Frontal cortex (tissue), 4 donors: ENCODE measurements at places on chromosomes 1 and 21.
A peak's percentile ranks its signal among the peaks of the same experiment; 100 is the strongest.

GRCh38 chr1:63759778-63760177, 14.0 kb upstream of the ROR1 start:
- no peak for DNase-seq

DNA sequence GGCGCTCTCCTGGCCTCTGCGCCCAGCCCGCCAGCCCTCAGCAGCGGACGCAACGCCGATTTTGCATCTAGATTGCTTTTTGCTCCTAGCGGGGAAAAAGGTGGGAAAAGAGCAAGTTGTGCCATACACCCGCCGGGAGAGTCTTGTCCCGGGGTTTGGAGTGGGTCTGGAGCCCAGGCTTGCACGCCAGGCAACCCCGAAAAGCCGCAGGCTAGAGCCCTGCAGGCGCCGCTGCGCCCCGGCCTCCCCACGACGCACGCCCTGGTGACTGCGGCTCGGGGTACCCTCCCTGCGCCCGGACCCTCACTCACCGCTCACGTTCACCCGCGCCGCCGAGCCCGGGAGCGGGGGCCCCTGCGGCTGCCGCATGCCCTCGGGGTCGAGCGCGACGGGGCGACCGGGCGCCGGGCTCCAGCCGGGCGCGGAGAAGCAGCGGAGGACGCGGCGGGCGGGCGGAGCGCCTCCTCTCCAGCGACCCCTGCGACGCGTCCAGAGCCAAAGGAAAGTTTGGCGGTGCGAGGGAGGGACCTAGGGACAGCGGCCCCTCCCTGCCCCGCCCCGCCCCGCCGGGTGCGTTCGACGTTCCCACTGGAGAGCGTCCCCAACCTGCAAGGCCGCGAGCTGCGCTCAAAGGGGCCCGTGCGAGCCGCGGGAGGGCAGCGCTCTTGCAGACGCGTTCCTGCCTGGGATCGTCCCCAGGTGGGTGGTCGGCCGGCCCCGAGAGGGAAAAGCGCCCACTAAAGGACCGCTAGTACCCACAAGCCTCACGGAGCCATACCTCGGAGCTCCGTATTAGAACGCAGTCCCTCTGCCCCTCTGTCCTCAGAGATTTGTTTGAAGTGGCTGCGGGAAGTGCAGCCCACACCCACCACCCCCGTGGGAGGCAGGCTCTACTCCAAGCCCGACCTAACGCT, at the start of gene LPAR3:
Gene LPAR3, minus strand, starts transcription at position 502 of the 914 bp plus-strand sequence. CDS start 27,086 bp downstream, outside the sequence.
- DNase-seq: no peak

DNA sequence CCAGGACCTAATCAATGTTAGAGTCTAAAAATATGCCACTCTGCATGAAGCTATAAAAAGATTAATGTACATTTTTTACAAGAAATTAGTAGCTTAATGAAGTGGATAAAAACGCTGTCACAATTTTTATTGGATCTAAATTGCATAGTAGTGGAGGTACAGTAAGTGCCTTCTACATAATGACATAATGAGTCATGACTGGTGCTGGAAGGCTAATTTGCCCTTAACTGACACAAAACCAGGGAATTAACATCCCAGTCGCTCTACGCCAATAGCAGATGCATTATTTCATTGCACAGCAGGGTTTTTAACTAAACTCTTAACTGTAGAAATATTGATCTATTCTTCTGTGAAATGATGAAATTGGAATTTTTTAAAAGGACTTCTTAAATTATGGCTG, 33.3 kb downstream of the RRAGC start:
- DNase-seq: no peak

DNA sequence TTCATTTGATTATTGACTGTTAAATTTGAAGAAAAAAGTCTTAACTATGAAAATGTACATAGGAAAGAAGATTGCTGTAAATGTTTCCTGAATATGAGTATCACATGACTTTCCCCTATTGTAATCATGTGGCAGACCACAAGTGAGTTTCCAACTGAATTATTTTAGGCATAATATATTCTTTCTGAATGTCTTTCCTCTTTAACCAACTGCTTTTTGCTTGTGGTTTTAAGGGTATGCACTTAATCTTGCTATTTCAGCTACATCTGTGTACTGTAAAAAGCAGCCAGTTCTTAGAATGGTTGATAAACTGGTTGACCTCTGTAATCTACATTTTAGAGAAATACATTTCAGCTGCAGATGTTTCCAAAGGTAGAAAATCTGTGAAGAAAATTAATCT, 400.7 kb downstream of the NEGR1 start:
- no peak for DNase-seq

DNA sequence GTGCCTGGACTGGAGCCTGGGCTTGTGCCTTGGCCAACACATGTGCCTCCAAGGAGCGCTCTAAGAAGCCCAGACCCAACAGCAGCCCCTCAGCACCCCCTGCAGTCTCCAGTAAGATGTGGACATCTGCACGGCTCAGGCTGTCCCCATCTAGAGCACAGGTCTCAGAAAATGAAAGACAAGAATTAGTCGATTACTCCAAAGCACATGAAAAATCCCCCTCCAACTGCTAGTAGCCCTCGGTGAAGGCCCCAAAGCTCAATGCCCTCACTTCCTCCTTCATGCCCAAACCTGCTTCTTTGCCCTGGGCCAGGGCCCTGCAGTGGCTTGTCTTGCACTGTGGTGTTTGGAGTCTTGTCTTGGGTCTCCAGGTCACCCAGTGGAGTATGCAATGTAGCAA, 21.9 kb upstream of the ERO1B start:
- no peak for DNase-seq

DNA sequence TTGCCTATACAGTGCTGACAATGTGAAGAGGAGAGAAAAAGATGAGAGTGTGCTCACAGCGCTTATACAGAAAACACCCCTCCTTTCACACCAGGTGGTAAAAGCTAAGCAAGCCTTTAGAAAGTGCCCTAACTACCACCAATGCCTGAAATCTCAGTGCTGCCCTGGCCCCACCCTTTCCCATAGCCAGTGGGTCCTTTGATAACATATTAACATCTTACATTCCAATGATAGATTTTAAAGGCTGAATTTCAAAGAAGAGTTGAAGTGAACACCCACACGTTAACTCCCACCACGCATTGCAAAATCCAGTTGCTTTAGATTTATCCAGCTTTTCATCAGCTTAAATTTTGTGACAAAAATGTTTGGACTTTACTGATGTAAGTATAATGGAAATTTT, 58.1 kb upstream of the SSX2IP start:
- no peak for DNase-seq

GRCh38 chr1:193952778-193953374, 766.5 kb upstream of the B3GALT2 start:
- DNase-seq: no peak

- no peak for DNase-seq
Measured at GRCh38 chr1:27269276-27269675, 34.8 kb downstream of the WDTC1 start.

DNA sequence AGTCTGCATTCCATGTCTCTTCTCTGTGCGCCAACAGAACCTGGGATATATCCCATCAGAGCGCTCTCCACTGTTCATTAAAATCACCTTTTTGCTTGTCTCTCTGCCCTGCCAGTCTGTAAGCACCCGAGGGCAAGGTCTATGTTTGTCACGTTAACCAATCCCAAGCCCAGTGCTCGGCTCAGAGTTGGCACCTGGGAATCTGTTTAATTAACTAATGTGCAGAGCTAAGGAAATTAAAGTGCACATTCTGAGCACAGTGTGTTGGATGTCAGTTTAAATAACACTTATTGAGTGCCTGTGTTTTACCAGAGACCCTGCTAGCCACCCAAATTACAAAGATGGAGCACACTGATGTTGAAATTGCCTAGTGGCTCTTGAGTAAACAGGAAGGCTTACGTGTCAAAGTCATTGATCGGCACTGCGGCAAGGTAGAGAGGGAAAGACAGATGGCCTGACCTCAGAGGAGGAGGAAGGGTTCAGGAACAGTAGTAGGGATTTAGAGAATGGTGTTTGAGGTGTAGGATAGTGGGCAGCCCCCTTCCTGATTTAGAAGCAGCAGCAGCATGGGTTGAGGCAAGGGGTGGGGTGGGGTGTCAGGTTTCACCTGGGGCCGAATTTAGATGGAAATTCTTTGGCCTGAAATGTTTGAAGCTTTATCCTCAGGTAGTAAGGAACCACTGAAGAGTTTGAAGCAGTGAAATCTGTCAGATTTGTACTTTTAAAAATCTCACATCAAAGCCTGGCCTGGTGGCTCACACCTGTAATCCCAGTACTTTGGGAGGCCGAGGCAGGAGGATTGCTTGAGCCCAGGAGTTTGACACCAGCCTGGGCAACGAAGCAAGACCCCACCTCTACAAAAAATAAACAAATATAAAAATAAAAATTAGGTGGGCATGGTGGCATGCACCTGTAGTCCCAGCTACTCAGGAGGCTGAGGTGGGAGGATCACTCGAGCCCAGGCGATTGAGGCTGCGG, 7.7 kb downstream of the ARMH1 start:
- no peak for DNase-seq

DNA sequence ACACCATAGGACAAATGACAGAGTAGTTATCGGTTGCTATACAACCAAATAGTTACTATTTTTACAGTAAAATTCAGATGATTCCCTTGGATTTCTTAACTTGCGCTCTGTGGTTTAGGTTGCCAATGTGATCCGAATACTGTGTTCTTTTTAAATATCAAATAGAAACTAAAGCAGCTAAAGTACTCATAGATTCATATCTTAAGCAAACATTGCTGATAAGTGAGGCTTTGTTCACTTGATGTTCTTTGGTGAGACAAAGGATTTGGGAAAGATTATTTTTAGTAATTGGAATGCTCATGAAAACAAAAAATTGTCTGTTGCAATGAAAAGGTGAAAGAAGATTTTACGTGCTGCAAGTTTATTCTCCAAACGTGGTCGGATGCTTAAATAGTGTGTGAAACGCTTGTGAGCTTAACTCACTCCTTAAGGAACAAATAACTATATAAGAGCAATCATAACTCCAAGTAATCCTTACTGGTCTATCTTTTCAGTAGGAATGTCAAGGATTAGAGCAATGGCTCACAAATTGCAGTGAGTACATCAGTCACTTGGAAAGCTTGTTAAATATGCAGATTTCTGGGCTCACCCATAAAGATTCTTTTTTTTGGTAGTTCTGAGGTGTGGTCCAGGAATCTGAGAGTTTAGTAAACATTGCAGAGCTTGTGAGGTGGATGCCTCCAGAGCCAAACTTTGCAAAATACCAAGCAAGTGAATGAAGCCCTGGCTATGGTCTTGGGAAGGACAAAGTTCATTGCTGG, 31.8 kb upstream of the PDC start:
- no peak for DNase-seq

GRCh38 chr1:16440470-16441281, at the start of gene NECAP2:
Gene NECAP2 (plus strand): TSS chr1:16440724. CDS start chr1:16440762, 38 bp downstream.
- DNase-seq: peak; percentile 75

DNA sequence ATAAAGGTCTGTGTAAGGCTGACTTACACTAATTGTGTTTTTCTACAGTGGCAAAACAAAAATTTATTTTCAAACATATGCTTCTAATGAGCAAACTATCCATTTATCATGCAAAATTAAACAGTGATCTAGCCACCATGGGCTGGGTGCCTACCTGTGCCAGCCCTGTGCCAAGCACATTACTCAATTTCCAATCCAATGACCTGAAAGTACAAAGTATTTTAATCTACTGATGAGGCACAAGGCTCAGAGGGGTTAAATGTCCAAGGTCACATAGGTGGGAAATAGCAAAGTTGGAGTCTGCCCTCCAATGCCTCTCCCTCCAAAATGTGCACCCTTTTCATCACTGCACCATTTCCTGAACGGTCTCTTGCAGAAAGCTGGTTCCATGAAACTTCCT, 279.1 kb upstream of the FMN2 start:
- DNase-seq: no peak

GRCh38 chr1:29967261-29967660, 730.9 kb downstream of the PTPRU start:
- DNase-seq: no peak

GRCh38 chr1:26998429-26999300, 5.2 kb downstream of the TRNP1 start:
- DNase-seq: peak; percentile 17

DNA sequence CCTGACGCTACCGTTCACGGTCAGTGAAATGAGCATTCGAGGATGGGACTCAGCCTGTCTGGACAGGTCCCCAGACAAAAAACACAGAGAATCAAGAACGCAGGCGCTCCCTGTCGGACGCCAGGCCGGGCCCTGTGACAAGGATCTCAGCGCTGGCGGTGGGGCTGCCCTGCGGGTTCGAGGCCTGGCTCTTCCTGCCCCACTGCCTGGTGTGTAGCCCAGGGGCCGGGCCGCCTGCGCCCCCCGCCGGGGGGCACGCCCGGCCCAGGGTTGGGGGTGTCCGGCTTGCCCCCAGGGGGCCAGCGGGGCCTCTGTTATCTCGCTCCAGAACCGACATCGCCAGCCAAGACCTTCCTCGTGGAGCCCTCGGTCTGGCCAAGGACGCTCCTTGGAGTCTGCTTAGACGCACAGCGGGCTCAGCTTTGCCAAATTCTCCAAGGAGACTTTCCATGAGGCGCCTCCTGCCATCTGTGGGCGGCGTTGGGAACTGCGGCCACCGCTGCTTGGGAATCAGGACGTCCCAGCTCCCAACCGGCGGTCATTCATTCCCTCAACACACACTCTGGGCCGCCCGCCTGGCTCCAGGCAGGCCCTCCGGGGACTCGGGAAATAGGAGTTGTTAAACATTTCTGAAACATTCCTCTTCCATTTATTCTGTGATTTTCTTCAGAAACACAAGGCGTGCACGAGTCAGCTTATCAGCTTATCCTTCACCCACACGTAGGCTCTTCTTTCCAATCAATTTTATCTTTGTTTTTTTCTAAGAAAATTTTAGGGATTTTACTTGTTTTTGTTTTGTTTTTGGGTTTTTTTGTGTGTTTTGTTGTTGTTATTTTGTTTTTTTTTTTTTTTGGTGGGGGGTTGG, 11.3 kb upstream of the RIPK4 start:
- peak; percentile 82 for DNase-seq

- no peak for DNase-seq
Measured at GRCh38 chr1:9882945-9883303, 27.1 kb downstream of the CTNNBIP1 start.

- DNase-seq: no peak
Measured at GRCh38 chr1:70459496-70460225, 48.6 kb downstream of the CTH start.

GRCh38 chr1:26780344-26780957, 7.3 kb upstream of the PIGV start:
- no peak for DNase-seq

- no peak for DNase-seq
Measured at GRCh38 chr1:25844536-25845337, 14.5 kb downstream of the AUNIP start.

DNA sequence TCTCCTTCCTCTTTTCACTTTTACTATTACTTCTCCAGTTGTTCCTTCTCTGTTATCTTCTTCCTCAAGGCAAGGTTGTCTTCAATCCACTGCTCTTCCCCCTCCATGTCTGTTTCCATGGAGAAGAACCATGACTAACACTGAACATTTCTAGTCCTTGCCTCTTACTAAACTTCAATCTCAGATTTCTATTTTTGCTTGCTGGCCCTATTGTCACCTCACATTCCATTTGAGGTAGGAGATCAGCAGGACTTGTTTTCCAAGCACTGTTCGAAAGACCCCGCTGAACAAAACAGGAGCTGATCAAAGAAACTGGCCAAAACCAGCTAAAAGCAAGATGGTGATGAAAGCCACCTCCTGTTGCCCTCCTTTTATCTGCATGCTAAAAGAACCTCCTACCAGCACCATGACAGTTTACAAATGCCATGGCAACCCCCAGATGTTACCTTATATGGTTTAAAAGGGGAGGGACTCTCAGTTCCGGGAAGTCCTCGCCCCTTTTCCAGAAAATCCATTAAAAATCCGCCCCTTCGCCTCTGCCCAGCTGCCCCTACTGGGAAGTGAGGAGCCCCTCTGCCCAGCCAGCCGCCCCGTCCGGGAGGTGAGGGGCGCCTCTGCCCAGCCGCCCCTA, 22.6 kb downstream of the GON4L start:
- DNase-seq: no peak
